COR-L47 (cell line): ENCODE measurements at places on chromosomes 12 and 14.

GRCh38 chr14:48725051-48725734 lies 861.0 kb downstream of the RPS29 start:
- DNase-seq: no peak

DNA sequence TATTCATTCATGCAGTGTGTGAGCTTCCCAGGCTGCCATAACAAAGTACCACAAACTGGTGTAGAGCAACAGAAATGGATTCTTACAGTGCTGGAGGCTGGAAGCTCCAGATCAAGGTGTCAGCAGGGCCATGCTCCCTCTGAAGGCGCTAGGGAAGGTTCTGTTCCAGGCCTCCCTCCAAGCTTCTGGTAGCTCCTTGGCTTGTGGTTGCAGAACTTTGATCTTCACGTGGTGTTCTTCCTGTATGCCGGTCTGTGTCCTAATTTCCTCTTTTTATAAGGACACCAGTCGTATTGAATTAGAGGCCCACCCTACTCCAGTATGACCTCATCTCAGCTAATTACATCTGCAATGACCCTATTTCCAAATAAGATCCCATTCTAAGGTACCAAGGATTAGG lies 3.1 kb downstream of the OTUB2 start:
- no peak for DNase-seq

- no peak for DNase-seq
These were observed 2.1 kb downstream of the CKAP4 start for GRCh38 chr12:106245767-106246166.

DNA sequence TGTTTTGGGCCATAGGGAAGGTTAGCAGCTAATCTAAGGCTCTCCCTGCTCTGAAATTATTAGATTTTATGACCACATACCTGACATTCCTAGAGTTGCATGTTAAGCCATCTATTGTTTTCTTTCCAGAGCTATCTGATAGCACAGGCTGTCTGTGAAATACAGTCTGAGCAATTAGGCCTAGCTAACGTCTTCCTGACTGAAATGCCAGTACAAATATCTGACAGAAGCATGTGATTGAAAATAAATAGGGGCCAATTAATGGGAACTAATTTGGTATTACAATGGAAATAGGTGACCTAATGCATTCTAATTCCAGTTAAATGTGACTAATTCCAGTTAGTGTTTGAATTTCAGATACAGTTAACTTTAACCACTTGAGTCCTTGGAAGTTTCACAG lies 115.2 kb downstream of the C12orf75 start:
- no peak for DNase-seq

- no peak for DNase-seq
These were observed 45.2 kb downstream of the RDH12 start for GRCh38 chr14:67746927-67747326.

- peak; percentile 80 for DNase-seq
These were observed at the start of gene COCH for GRCh38 chr14:30874120-30874998. COCH (plus strand) TSS chr14:30874559; CDS start chr14:30874939, 380 bp downstream.

- DNase-seq: no peak
These were observed 70.1 kb upstream of the HIF1A start for GRCh38 chr14:61625165-61625564.

DNA sequence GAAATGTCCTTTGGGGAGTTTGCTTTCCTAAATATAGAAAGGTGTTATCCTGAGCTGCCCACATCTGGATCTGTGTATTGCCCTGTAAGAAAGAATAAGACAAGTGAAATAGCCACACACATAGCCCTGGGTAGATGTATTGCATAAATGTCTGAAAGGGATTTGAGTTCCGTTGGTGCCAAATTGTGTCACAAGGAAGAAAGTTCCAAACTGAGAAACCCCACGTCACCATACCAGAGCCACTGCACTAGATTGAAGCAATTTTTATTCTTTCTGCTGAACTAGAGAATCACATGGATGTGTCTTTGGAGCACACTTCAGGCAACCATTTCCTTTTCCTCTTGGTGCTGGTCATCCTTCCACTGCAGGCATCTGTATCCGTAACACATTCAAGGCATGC lies 5.0 kb downstream of the RNASE9 start:
- DNase-seq: no peak

GRCh38 chr12:132238488-132238854 lies 90.9 kb downstream of the GALNT9 start:
- DNase-seq: no peak

- DNase-seq: no peak
These were observed 22.4 kb downstream of the OR10G2 start for GRCh38 chr14:21612324-21612723.

DNA sequence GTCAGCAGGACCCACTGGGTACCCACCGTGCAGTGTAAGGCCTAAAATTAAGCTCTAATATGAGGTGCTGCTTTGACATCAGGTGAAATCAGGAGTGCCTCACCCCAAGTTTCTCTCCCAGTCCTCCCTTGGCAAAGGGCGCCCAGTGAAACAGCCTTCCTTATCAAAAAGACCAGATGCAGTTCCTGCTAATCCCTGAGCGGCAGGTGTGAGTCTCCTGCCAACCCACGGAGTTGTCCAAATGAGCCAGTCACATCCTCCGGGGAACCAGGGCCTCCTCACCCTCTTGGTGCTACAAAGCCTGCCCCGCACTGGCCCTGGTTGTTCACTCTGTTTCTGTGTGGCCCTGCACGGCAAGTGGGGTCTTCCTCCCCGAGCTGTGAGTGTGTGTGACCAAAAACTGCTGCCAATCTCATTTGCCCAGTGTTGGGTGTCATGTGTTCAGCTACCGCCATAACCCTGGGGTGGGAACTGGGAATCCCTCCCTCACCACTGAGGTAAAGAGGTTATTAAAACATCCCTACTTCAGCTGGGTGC lies 20.2 kb upstream of the P2RX4 start:
- no peak for DNase-seq

GRCh38 chr12:38998887-38999482 lies 93.6 kb upstream of the CPNE8 start:
- DNase-seq: no peak

DNA sequence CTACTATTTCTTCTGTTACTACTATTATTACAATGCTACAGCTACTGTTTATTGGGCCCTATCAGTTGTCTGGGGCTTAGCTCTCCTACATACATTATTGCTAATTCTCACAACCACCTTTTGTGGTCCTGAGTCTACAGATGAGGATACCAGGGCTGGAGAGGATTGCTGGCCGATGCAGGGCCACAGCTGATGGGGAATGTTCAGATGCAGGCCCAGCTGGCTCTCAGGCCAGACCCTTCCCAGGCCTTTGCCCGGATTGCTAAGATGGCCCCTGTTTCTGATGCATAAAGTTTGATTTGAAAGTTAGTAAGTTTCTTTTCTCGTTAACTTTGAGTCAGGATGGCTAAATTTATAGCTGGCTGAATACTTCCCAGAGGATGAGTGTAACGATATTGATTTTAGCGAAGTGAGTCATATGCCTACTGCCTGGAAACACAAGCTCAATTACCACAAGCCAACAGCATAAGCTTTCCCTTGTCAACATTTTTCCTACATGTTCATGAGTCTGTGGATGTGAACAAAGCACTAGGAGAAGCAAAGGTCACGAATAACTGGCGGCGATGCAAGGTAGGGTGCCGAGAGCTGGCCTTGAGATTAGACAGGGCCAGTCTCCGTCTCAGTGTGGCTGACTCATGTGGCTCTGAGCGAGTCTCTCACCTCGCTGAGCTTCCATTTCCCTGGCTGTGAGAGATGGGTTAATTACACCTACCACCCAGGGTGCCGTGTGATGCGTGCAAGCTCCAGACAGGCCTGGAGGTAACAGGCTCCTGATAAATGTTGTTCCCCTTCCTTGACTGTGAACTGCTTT lies 111.0 kb downstream of the BEGAIN start:
- DNase-seq: peak; percentile 90

DNA sequence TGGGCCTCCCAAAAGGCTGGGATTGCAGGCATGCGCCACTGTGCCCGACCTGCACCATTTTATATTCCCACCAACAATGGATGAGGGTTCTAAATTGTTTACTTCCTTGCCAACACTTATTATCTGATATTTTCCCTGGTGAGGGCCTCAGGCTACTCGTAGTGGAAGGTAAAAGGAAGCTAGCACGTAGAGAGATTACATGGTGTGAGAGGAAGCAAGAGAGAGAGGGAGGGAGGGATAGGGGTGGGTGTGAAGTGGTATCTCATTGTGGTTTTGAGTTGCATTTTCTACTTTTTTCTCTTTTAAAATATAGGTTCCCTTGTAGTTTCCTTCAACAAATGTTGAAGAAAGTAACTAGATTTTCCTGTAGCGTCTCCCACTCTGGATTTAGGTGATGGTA lies 30.9 kb downstream of the MYO1H start:
- no peak for DNase-seq

GRCh38 chr14:102785595-102785963 lies 8.3 kb downstream of the TRAF3 start:
- no peak for DNase-seq

DNA sequence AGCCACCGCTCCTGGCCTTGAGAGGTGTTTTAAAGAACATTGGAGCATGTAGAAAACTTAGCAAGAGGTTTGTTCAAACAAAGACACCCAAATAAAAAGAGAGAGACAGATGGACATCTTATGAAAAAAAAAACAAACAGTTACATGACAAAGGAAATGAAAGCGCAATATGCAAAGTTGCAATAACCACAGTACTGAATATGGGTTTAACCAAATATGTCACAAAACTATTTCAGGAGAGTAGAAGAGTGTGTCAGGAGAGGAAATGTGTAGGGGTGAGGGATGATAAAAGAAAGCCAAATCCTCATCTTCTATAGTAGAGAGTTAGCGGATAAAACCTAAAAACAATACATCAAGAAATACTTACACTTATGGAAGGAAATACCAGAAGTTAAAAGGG lies 98.4 kb downstream of the GTF2A1 start:
- no peak for DNase-seq

DNA sequence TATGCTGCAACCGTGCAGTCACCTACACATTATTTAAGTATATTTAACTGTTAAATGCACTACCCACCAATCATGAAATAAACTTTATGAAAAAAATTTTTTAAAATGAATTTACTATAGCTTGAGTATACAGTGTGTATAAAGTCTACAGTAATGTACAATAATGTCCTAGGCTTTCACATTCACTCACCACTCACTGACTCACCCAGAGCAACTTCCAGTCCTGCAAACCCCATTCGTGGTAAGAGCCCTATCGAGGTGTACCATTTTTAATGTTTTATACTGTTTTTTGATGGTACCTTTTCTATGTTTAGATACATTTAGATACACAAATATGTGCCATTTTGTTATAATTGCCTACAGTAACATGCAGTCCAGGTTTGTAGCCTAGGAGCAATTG lies 48.1 kb downstream of the KLRG1 start:
- DNase-seq: no peak

- DNase-seq: peak; percentile 61
These were observed 5.1 kb downstream of the AHNAK2 start for GRCh38 chr14:104973135-104973384.

DNA sequence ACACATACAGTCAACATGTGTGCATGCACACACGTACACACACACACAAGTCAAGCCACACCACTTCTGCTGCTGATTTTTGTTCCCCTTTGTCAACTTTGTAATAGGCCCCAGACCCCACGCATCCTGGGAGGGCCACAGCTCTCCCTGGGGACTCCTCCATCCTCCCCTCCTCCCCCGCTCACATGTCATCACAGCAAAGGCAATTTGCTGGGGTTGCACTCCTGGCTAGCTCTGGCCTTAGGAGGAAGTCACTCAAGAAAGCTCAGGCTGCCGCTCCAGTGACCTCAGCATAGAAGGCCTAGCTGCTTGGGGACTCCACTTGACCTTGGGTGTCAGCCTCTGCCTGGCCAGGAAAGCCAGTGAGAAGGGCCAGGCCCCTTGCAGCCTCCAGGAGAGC lies 27.2 kb downstream of the NGB start:
- no peak for DNase-seq

GRCh38 chr12:67722296-67722695 lies 73.8 kb downstream of the DYRK2 start:
- DNase-seq: no peak

DNA sequence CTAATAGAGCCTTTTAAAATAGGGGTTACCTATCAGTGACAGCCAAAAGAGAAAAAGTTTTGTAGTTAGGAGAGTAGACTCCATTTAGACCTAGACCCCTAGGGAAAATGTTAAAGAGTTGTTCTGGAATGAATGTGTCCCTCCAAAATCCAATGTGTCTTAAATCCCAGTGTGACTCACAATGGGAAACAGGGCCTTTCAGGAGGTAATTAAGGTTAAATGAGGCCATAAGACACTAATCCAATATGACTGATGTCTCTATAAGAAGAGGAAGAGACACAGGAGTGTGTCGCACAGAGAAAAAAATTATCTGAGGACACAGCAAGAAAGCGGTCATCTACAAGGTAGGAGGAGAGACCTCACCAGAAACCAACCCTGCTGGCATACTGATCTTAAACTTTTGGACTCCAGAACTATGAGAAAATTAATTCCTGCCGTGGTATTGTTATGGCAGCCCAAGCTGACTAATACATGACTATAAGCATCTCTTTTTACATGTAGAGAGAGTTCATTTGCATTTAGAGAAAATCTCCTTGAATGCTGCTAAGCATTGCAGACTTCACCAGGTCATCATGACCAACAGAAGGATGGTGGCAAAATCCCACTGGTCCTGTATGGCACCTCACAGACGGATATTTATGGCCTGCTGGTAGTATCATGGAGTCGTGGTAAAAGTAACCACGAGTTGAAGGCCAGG lies 259.6 kb upstream of the TMTC1 start:
- no peak for DNase-seq

- no peak for DNase-seq
These were observed 53.1 kb downstream of the TGFB3 start for GRCh38 chr14:75928690-75929181.

DNA sequence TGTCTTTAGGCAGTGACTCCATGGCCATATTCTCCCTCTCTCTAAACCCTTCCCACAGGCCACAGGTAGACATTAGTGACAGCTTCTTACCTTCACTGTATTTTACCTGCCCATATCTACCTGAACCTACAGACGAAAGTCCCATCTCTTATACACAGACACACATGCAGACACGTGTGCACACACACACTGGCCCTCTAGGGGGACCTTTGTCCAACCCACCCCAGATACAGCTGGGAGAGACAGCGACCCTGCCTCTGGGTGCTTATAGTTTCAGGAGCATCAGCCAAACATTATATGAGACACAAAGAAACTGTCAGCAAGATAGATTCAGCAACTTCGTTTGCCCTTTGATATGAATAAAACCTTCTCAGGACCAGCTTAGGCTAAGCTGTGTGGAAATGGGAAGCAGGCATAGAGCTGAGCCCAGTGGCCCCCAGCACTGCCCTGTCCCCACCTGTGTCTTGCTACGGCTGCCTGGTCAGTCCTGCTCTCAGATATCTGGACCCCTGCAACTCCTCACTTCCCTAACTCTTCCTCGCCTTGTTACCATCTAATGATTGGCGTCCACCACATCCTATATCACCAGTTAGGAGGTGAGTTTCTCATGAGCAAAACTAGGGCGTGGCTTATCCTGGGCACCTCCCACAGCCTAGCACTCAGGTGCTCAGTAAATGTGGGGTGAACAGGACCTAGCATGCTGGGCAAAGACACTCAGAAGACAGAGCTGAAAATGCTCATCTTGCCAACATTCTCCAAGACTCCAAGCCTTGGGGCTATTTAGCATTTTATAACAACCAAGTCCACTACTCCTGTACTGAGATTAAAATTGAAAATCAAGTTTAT lies 12.0 kb upstream of the CD9 start:
- no peak for DNase-seq

GRCh38 chr12:42182394-42182793 lies 37.7 kb upstream of the GXYLT1 start:
- no peak for DNase-seq

GRCh38 chr14:53841109-53842099 lies 115.2 kb downstream of the BMP4 start:
- DNase-seq: no peak

GRCh38 chr12:89353188-89353822 lies 1.0 kb upstream of the DUSP6 start:
- DNase-seq: peak; percentile 64

- no peak for DNase-seq
These were observed 5.3 kb downstream of the SLC41A2 start for GRCh38 chr12:104952816-104953215.
